CD4-positive, alpha-beta memory T cell (primary cell): ENCODE measurements at places on chromosomes 4 and X. TPM values are rescaled to one million over a fixed set of nuclear protein-coding genes. Genes with fewer than 3 reads are reported as not detected.

The EREG gene
- not detected for polyA plus RNA-seq

The SRPK3 gene
- polyA plus RNA-seq = not detected

The VEGFC gene
- not detected for polyA plus RNA-seq

The GPR50 gene
- polyA plus RNA-seq = not detected

The TEX11 gene
- polyA plus RNA-seq = not detected

The HS6ST2 gene
- not detected for polyA plus RNA-seq

The CDKL2 gene
- polyA plus RNA-seq = 0.32 TPM

The HELT gene
- polyA plus RNA-seq = not detected

The TMPRSS11F gene
- polyA plus RNA-seq = not detected

GRCh38 chr4:20684852-20685763 lies 15.2 kb upstream of the PACRGL start:
- no peaks in the 10 kb centered on the region for H3K27me3 ChIP-seq
- no peak overlapping the region for H3K4me3 ChIP-seq
- DNase-seq = peak; percentile 16
- no peaks in the 10 kb centered on the region for H3K36me3 ChIP-seq

- no peaks in the 10 kb centered on the region for H3K27me3 ChIP-seq
- no peak overlapping the region for H3K27ac ChIP-seq
- no peak for DNase-seq
These were observed 481.5 kb downstream of the PACRGL start for GRCh38 chr4:21181716-21182115.

DNA sequence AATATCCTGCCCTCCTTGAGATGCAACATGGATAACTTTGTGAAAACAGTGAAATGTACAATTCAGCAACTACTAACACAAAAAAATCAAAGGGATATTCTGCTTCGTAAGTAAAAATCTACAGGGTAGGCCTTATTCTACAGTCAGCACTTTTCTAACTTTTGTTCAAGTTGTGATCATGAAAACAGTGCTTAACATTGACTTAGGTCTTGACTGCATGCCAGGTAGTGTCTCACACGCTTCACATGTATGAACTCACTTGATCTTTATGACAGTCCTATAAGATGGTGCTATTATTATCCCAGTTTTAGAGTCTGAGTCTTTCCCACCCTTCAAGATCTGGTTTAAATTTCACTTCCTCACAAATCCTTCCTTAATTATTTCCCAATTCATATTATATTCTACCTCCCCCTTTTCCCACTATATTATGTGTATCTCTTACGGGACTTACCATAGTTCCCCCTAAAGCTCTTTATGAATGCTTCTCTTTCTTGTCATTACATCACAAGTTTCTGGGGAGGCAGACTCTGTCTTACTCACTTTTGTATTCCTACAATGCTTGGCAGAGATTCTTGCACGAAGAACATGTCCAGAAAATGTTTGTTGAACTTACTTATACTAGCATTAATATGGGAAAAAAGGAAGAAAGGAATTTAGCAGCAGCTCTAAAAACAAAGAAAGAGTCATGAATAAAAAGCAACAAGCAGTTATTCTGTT lies 179.8 kb downstream of the SCFD2 start:
- DNase-seq = no peak
- H3K27ac ChIP-seq = no peak overlapping the region
- H3K27me3 ChIP-seq = no peaks in the 10 kb centered on the region
- H3K36me3 ChIP-seq = no peaks in the 10 kb centered on the region

DNA sequence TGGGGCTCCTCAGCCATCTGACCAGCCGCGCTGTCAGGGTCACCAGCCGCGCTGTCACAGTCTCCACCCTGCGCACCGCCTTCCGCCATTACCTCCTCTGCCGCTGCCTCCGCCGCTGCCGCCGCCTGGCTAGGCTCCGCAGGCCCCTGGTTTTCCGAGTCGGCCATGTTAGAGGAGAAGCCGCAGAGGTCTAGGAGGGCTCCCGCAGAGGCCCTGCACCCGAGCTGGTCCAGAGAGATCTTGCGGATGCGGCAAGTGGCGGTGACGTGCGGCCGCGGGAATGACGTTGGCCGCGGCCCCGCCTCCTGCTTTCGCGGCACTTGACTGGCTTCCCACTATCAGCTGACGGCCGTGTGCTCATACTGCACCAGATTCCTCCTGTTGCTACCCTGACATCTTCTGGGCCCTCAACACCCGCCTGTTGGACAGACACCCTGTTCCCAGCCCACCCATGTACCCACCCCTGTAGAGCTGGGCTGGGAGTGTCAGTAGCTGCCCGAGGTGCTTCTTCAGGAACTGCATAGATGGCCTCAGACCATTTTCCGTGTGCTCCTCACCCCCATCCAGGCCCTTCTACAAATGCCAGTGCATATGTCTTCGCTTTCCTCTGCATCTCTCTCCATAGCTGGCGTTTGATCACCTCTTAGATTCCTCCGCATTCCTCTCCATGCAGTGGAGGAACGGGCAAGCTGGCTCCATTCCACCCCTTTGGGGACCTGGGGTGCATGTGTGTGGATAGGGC lies at the start of gene NAP1L5:
Gene NAP1L5 (minus strand): TSS at position 242 of the 742 bp plus-strand sequence. CDS start 75 bp downstream, at position 167.
- peak; percentile 85 for DNase-seq
- H3K36me3 ChIP-seq = no peaks in the 10 kb centered on the region
- H3K27me3 ChIP-seq = no peaks in the 10 kb centered on the region
- peak within 1 kb of the TSS; percentile 62 for H3K27ac ChIP-seq

GRCh38 chr4:83118869-83119268 lies 4.3 kb upstream of the PLAC8 start:
- H3K27ac ChIP-seq = no peak overlapping the region
- no peaks in the 10 kb centered on the region for H3K27me3 ChIP-seq
- H3K4me3 ChIP-seq = no peak overlapping the region

DNA sequence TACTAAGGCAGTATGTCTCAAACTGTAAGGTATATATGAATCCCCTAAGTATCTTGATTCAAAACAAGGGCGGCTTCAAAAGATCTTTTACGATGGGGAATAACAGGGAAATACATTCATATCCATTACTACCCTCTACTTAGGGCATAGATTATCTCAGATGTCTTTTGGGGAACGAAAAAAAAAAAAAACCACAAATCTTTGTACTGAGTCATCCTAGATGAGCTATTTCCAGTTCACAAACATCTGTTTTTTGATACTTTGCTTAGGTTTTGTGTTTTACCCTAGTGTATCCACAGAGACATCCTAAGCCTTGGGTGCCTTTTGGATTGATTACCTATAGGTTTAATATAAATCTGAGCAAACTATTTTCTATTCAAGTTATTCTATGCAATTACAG lies 457.2 kb downstream of the NLGN4X start:
- no peak for DNase-seq
- H3K36me3 ChIP-seq = no peaks in the 10 kb centered on the region
- H3K27ac ChIP-seq = no peak overlapping the region
- H3K4me1 ChIP-seq = no peaks in the 10 kb centered on the region

- H3K36me3 ChIP-seq = no peaks in the 10 kb centered on the region
- no peaks in the 10 kb centered on the region for H3K4me1 ChIP-seq
- no peak overlapping the region for H3K27ac ChIP-seq
- no peaks in the 10 kb centered on the region for H3K27me3 ChIP-seq
- no peak overlapping the region for H3K4me3 ChIP-seq
These were observed 64.0 kb downstream of the AASDH start for GRCh38 chr4:56323327-56323726.

GRCh38 chr4:57425610-57426009 lies 315.4 kb upstream of the IGFBP7 start:
- H3K27ac ChIP-seq = no peak overlapping the region
- no peaks in the 10 kb centered on the region for H3K36me3 ChIP-seq
- no peak overlapping the region for H3K4me3 ChIP-seq

DNA sequence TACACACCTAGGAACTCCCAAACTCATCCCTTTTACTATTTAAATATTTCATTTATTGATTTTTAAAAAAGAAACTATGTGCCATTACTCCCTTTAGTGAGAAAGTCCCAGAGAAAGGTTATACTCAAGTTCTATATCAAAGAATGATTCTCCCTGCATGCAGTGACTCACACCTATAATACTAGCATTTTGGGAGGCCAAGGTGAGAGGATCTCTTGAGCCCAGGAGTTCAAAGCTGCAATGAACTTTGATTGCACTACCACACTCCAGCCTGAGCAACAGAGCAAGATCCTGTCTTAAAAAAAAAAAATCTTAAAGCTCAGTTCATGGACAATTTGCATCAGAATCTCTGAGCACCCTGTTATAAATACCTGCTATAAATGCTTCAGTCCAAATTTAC lies 9.2 kb upstream of the RBPJ start:
- H3K27me3 ChIP-seq = no peaks in the 10 kb centered on the region
- H3K4me3 ChIP-seq = no peak overlapping the region
- DNase-seq = no peak
- no peaks in the 10 kb centered on the region for H3K36me3 ChIP-seq

GRCh38 chrX:17456526-17456925 lies 81.5 kb downstream of the NHS start:
- no peak overlapping the region for H3K27ac ChIP-seq
- H3K27me3 ChIP-seq = no peaks in the 10 kb centered on the region
- no peak overlapping the region for H3K4me3 ChIP-seq

- no peaks in the 10 kb centered on the region for H3K36me3 ChIP-seq
- no peak overlapping the region for H3K27ac ChIP-seq
- H3K4me3 ChIP-seq = no peak overlapping the region
- no peaks in the 10 kb centered on the region for H3K27me3 ChIP-seq
These were observed 3.7 kb downstream of the CTAG2 start for GRCh38 chrX:154649503-154650220.

DNA sequence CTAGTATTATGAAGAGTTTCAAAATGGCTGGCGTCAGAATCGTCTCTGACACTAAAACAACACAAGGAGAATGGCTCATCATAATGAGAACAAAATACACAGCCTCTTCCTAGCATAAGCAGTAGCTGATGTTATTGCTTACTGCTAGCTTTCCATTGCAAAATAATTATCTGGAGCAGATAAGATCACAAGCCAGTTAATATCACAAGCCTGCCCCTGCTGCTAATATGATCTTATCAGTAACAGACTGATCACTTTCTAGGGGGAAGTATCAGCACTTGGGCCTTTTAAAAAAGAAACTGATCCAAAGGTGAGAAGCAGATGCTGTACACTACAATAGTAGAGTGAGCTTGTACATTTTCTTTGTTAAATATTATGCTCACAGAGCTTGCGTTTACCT lies 554.8 kb upstream of the PABPC4L start:
- DNase-seq = no peak
- no peaks in the 10 kb centered on the region for H3K36me3 ChIP-seq
- no peak overlapping the region for H3K27ac ChIP-seq
- no peaks in the 10 kb centered on the region for H3K4me1 ChIP-seq

GRCh38 chr4:61468024-61468720 lies 268.0 kb downstream of the ADGRL3 start:
- no peaks in the 10 kb centered on the region for H3K27me3 ChIP-seq
- H3K4me3 ChIP-seq = no peak overlapping the region
- no peak overlapping the region for H3K27ac ChIP-seq
- no peak for DNase-seq
- H3K36me3 ChIP-seq = no peaks in the 10 kb centered on the region

- H3K4me1 ChIP-seq = no peaks in the 10 kb centered on the region
- no peaks in the 10 kb centered on the region for H3K36me3 ChIP-seq
- H3K27ac ChIP-seq = no peak overlapping the region
- DNase-seq = no peak
- H3K4me3 ChIP-seq = no peak overlapping the region
- no peaks in the 10 kb centered on the region for H3K27me3 ChIP-seq
These were observed 97.6 kb upstream of the C1GALT1C1 start for GRCh38 chrX:120727452-120727851.
